ENCODE measurements at places on chromosomes 2 and 18. TPM values are rescaled to one million over a fixed set of nuclear protein-coding genes. Genes with fewer than 3 reads are reported as not detected.

The CLEC4F gene
- not detected for total RNA-seq

The CFAP221 gene
- 0.38 TPM for total RNA-seq

The SIX3 gene
- total RNA-seq = 2.9 TPM

The NGEF gene
- 15.5 TPM for total RNA-seq

The C2orf66 gene
- total RNA-seq = not detected

The SLC30A3 gene
- 3.2 TPM for total RNA-seq

The CNNM3 gene
- 11.8 TPM for total RNA-seq

Measured in A549 treated with Hydrocortisone at 1 μM for 4 hours (cell line).